ENCODE measurements at places on chromosomes 6 and 20.

DNA sequence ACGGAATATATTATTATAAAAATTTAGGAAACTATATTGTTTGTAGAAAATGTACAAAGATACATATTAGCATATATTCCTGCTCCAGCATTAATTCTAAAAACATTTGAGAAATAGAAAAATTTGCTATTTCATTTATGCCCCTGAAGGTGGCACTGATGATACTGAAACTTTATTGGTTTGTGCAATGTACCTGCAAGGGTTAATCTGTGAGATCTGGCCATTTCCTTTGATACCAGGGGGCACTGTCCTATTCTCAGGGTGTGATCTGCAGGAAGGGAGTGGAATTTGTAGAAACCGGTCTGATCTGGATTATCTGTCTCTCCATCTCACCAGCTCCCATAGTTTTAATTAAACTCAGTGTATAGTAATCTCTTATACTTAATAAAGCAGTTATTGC, 625.1 kb upstream of the IMPG1 start:
- DNase-seq: no peak

DNA sequence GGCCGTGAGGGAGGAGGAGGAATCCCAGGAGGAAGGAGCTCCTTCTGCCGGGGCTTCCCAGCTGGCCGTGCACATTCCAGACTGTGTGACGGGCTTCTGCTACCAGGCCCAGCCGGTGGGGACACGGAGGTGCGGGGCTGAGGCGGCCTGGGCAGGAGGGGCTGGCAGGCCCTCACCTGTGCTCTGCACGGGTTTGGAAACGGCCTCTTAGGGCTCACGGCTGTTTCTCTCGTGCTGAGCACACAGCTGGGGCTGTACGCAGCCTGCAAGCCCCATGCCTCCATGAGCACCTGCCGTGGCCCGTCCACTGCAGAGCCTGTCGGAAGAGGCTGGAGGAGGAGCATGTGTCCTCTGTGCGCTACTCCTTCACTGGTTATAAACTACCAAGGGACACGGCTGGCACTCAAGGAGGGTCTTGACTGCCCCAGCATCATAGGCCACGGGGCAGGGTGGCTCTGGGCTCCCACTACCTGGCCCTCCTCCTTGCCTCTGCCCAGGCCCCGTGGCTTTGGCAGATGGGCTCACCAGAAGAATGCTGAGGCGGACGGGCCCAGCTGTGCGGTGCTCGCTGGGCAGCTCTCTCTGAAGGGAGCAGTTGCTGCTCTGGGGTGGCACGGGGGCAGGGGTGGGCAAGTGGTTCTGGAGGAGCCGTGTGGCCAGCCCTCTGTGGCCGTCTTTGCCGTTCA, 15.8 kb downstream of the NPEPL1 start:
- DNase-seq: peak; percentile 16

DNA sequence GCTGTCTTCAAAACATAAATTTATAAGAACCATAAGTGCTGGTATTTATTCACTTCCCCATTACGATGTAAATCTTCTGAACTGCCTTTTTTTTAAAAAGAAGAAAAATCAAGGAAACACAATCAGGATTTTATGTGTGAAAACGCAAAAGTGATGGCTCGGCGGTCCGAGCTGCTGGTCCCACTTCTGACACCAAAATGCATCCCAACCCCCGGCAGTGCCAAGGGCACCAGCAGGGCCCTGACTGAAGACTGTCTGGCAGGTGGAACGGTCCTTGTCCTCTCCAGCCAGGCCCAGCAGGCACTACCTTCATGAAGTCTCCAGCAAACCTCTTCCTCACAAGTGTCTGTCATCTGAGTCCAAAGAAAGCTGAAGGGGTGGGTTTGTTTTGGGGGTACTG, 41.2 kb downstream of the TBC1D7 start:
- no peak for DNase-seq

DNA sequence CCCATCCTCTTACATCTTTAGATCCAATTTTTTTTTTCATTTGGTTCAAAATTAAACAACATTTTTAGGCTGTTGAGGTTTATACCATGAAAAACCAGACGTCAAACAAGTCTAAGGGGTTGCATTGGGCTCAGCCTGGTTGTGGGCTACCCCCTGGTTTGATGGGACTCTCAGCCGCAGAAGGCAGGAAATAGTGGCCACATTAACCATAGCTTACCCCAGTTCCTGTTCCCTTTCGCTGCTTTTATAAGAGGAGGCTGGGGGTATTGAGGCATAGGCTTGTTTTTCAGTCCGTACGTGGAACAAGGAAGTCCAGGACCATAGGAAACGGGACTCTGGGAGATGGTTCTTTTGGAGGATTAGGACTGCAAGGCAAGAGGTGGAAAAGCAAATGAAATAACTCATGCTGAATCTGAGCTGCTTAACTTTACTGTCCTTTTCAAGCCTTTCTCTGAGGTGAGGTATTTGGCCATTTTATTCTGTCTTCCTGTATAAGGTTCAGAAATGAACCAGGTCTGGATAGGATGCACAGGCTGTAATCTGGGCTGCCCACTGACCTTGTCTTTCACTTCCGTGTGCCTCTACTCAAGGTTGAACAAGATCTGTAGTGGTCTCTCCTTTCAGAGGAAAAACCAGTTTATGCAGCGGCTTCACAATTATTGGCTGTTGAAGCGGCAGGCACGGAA, 7.7 kb downstream of the BRPF3 start:
- DNase-seq: no peak

DNA sequence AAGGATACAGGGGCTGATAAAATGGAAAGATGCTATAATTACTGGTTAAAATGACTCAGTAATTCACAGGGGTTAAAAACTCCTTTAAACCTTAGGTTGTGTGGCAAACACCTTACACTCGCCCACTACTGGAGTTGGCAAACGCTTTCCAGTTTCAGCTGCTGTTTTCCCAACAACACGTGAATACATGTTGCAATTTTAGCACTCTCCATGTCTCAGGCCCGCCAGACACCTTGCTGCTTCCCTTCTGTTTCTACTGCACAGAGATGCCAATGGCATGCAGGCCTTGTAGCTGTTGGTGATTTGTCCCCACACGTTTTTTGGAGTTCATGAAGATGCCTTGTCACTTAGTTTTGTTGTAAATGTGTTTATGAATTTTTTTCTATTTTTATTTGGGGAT, 5.3 kb upstream of the TTPAL start:
- DNase-seq: no peak

DNA sequence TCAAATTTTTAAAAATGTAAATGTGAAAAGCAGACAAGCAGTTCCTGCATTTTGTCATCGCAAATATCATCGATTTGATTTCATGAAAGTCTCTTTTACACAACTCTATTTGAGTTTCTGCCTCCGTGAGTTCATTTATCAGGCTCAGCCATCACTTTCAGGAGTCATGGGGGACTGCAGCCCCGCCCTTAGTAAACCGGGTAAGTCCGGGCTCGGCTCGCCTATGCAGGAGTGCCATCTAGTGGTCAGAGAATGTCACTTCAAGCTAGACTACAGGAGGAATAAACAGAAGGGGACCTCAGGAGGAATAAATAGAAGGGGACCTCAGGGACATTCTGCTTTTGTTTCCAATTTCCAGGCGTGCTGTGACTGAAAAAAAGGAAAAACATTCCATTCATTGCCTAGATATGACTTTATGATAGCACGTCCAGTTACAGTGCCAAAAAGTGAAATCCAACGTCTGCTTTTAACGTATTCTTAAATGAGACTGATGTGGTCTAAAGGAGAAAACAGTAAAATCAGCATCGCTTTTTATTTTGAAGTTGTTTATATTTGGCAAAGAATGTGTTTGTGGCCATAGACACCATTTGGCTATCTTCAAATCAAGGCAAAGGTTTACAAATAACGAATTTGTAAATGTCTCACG, 333.9 kb downstream of the HACE1 start:
- DNase-seq: peak; percentile 36

DNA sequence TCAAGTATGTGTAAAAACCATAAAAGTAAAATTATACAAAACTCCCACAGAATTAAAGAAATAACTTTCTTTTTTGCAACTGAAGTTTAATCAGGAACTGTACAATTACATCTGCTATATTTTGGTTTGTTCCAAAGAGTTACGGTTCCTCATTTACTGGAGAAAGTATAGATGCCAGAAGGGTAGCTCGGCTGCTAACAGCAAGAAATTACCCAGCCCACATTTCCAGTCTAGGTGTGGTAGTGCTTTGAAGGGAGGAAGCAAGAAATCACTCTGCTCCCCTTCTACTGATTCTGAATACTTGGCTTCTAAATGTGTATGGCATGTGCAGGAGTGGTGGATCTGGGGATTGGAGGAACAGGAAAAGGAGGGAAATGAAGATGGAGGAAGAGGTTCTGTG, 441.3 kb downstream of the CDC5L start:
- DNase-seq: no peak

GRCh38 chr6:116355796-116356195, 15.0 kb upstream of the DSE start:
- DNase-seq: no peak

DNA sequence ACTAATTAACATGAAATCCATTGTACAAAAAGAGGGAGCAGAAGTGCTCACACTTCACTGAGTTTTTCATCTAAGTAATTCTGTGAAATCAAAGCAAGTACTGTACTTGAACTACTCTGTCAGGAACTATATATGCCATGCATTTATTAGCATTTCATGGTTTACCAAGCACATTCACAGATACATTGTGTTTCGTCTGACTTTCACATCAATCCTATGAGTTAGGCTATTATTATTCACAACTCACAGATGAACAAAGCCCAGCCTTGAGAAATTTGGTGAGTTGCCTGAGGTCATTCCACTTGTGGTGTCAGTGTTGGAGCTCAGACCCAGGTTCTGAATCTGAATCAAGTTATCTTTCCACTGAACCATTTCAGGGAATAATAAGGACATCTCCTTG, 33.7 kb upstream of the TENT5A start:
- DNase-seq: no peak

- no peak for DNase-seq
These were observed 195.8 kb downstream of the ZFAND3 start for GRCh38 chr6:38015341-38015740.

- DNase-seq: no peak
These were observed 297.9 kb downstream of the TBC1D7 start for GRCh38 chr6:13030396-13030795.

DNA sequence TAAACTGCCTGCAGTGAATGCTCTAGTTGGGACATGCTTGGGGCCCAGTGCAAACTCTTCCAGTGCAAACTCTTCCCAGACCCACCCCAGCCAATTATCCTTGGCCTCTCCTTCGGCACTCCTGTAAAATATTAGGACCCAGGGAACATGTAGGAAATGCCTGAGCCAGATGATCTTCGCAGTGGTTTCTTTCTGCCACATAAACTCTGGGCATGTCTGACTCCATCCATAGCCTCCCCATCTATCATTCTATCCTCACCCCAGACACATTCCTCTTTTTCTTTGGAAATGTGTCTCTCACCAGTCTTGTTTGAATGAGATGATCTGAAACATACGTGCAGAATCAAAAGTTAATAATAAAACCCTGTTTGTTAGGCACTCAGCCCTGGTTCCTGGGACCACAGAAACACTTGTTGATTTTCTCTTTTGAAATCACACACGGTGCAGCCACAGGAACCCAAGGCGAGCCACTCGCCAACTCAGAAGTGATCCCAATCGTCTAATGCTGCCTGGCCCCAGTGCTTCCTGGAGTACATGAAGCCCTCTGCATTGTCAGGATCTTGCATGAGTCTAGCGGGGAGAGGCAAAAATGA, 108.9 kb upstream of the CST7 start:
- no peak for DNase-seq

GRCh38 chr6:142401838-142402237, 100.0 kb downstream of the ADGRG6 start:
- DNase-seq: no peak

GRCh38 chr6:101386982-101387381, 6.5 kb upstream of the GRIK2 start:
- no peak for DNase-seq

DNA sequence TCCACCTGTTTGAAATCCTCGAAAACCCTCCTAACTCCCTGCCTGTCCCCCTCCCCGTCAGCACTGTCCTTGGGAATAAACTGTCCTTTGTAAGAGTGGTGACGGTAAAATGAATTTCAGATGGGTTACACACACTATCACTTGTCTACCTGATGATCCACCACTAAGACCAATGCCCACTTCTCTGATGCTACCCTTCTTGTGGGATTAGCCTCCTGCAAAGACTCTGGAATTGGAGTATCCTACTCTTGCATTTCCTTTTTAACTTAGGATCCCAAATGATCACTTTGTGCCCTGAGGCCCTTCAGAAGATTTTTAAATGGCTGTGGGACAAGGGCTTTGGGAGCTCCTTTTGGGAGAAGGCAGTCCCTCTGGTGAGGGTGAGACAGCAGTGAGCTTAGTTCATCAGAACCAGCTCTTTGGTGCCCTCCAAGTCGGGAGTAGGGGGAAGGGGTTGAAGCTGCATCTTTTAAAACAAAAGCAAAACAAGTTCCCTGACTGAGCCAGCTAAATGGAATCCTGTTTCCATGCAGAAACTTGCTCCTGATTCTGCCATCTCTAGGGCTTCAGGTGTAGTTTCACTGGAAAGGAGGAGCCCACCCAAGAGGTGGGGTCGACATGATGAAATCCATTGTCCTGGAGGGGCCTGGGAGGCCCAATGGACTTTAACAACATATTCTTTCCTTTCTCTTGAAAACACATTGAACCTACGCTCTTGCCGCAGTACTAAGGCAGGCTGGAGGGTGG, 86.5 kb downstream of the ASXL1 start:
- no peak for DNase-seq

DNA sequence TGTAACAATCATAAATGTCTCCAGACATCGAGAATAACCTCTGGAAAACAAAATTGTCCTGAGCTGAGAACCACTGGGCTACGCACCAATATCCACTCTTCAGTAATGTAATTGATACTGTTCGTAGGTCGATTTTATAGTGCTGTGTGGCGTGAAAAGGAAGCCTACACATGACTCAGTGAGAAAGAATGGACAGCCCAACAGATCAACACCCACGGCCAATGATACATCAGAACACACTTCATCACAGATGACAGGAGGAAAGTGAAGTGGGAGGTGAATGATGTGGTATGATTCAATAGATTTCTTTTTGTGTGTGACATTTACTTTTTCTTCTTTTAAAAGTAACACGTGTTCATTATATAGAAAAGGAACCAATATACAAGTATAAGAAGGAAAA, 93.5 kb downstream of the RPS12 start:
- DNase-seq: no peak

- DNase-seq: no peak
These were observed 471.2 kb downstream of the PKHD1 start for GRCh38 chr6:51616243-51616642.

- DNase-seq: no peak
These were observed 2.6 kb upstream of the SIRPB1 start for GRCh38 chr20:1622450-1622849.

- DNase-seq: no peak
These were observed 78.5 kb upstream of the ASF1A start for GRCh38 chr6:118815495-118815894.

- DNase-seq: no peak
These were observed 5.1 kb upstream of the TMEM181 start for GRCh38 chr6:158554611-158555361.

- no peak for DNase-seq
These were observed 57.1 kb downstream of the SLC35D3 start for GRCh38 chr6:136979206-136979605.

DNA sequence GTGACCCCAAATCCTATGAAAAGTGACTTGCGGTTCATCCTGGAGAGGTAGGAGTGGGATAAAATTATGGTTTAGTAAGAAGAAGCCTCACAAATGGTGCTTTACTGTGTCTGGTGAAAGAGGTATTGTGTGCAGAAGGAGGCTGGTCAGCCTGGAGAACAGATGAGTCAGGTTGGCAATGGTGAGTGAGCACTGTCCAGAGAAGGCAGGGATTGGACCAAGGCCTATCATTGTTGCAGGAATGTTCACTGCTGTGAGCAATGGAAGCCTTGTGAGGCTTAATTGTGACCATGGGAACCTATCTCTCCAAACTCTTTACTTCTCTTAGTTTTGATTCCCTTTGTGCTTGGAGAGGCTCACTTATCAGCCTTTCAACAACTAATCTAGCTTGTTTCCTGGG, 89.0 kb upstream of the KCNK16 start:
- DNase-seq: no peak

All from mesothelial cell of epicardium (in vitro differentiated cells).